ENCODE measurements at places on chromosomes 7 and 10.

DNA sequence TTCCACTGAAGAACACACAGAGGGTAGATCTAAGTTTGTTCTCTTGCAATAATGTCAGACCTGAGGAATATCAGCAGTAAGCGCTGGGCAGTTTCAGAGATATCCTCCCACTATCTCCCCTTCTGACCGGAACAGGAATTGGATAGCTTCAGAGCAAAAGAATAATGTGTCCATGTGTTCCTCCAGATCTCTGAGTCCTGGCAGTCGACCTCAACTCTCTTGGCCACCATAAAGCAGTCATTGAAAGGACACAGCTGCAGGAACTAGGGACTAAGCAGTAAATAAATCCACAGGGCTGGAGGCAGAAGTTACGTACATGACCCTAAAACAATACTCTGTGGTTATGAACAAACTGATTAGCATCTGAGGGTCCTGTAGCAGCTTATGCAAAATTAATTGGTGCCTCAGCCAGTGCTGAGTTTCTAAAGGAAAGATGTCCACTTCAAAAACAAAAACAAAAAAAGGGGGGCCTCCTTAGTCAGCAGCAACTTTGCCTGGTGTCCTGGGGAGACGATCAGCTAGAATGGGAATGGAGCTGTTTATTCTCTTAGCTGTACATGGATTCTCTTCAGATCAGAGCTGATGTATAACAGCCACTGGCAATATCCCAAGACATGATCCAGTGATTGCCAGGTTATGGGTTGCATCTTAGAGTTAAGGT, 6.4 kb upstream of the PRTFDC1 start:
- DNase-seq, result no peak

DNA sequence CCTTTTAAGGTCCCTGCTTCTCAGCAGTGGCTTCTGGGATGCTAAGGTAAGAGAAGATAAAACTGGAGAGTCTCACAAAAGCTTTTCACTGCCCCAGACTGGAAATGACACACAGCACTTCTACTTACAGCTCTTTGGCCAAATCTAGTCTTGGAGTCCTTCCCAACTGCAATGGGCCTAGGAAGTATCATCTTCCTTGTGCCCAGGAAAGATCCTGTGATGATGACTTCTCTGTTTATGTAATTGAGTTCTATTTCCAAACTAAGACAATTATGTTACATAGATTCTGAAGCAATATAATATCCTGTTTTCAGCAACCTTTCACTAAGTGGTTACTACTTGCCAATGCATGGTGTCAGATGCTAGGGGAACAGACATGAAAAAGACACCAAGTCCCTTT, 234.1 kb downstream of the PTEN start:
- no peak for DNase-seq

- no peak for DNase-seq
Measured at GRCh38 chr7:54944179-54944578, 74.6 kb upstream of the EGFR start.

- DNase-seq, result no peak
Measured at GRCh38 chr10:28849309-28849708, 172.0 kb downstream of the BAMBI start.

DNA sequence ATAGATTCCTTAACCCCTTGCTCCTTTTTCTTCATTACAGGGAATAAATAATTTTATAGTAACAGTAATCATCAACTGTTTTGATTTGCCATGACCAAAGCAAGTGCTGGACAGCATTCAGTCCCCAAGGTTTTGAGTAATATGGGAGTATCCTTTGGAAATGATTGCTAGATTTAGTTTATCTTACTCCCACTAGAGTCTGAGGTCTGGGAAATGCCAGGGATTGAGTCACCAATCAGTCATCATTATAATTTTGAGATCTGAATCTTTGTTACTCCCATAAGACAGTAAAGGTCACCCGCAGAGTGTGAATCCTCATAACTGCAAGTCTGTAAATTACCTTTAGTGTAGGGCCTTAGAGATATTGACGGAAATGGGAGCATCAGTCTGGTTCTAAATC, 133.7 kb upstream of the SEMA3E start:
- DNase-seq, result no peak

DNA sequence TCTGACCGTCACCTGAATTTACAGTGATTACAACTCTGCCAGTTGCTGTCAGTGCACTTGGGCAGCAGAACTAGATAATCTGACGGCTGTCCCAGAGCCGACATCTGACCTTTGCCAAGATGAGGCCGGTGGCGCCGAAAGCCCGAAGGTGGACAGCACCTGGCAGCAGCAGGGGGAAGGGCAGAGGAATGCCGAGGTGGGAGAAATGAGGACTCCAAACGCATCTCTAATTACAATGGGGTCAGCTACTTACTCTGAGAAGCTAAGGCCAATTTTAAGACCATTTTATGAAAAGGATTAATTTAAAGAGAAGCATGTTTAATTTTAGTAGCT, 33.8 kb downstream of the TRIM8 start:
- no peak for DNase-seq

DNA sequence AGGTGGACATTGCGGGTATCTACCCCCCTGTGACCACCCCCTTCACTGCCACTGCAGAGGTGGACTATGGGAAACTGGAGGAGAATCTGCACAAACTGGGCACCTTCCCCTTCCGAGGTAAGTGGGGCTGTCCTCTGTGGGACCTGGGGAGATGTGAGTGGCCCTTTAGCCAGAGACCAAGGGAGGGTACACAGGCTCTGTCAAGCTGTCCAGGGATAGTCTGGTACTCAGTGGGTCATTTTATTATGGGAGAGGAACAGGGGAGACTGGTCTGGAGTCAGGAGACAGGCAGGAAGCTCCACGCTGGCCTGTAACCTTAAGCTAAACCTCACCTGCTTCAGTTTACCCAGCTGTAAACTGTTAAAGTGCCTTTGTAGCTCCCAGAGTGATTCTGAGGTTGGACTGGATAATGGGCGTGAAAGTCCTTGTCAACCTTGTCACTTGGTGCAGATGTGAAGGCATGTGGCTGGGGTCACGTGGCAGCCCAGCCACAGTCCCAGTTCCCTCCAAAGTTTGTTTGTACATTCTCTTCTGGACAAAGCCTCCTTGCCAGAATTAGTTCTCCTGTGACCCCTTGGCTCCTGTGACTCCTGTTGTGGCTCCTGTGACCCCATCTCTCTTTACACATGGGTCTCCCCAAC, 729 bp downstream of the HOGA1 start:
- no peak for DNase-seq

GRCh38 chr10:24695452-24695851, 28.2 kb downstream of the ARHGAP21 start:
- no peak for DNase-seq

- no peak for DNase-seq
Measured at GRCh38 chr10:86194684-86195083, 171.9 kb downstream of the GRID1 start.

GRCh38 chr10:84478151-84478550, 149.8 kb downstream of the CCSER2 start:
- no peak for DNase-seq

- DNase-seq, result no peak
Measured at GRCh38 chr7:132509643-132510042, 66.6 kb downstream of the PLXNA4 start.

GRCh38 chr7:17946591-17946990, 6.3 kb upstream of the SNX13 start:
- DNase-seq, result no peak

DNA sequence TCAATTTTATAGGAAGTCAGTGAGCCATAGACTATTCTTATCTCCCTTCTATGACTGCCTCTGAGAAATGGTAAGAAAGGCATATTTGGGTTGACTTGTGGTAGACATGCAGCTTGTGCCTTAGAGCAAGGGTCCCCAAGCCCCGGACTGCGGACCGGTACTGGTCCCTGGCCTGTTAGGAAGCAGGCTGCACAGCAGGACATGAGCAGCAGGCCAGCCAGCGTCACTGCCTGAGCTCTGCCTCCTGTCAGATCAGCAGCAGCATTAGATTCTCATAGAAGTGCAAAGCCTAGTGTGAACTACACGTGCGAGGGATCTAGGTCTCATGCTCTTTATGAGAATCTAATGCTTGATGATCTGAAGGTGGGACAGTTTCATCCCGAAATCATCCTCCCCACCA, 180.6 kb downstream of the SND1 start:
- no peak for DNase-seq

- no peak for DNase-seq
Measured at GRCh38 chr10:42623929-42624328, 14.4 kb downstream of the ZNF33B start.

- DNase-seq, result no peak
Measured at GRCh38 chr10:51522858-51523257, 176.5 kb downstream of the CSTF2T start.

- no peak for DNase-seq
Measured at GRCh38 chr7:134879815-134880475, 100.5 kb downstream of the CALD1 start.

- DNase-seq, result no peak
Measured at GRCh38 chr10:93816123-93816747, 58.5 kb downstream of the LGI1 start.

- DNase-seq, result no peak
Measured at GRCh38 chr7:144629011-144629410, 206.8 kb downstream of the TPK1 start.

DNA sequence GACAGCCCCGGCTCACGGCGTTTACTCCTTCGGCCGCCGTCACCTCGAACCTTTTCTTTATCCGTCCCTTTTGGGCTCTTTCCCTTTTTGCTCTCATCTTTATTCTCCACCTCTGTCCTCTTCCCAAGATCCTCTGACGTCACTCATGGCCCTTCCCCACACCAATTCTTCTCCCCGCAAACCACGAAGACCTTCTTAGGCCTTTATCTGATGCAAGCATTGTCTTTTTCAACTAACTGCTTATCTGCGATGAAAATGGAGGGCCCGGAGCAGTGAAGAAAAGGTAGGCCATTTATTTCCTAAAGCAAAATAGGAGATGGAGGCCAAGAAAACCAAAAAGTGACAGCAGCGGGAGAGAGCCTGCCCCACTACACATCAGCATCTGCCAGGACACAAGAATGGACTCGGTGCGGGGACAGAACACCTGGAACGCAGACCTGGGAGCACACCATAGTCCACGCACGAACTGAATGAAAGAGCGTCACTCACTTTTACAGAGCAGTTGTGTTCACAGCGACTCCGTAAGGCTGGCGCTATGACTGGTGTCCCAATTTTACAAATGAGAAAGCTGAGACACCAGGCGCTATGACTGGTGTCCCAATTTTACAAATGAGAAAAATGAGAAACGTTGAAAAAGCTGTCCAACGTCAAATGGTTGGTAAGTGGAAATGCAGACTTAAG, 45.3 kb downstream of the ZNF777 start:
- no peak for DNase-seq

GRCh38 chr10:95793401-95794045, 37.6 kb downstream of the ENTPD1 start:
- no peak for DNase-seq

- no peak for DNase-seq
Measured at GRCh38 chr10:99852481-99853213, 70.2 kb downstream of the ABCC2 start.

GRCh38 chr10:71040846-71041605, 152.7 kb upstream of the PCBD1 start:
- no peak for DNase-seq

DNA sequence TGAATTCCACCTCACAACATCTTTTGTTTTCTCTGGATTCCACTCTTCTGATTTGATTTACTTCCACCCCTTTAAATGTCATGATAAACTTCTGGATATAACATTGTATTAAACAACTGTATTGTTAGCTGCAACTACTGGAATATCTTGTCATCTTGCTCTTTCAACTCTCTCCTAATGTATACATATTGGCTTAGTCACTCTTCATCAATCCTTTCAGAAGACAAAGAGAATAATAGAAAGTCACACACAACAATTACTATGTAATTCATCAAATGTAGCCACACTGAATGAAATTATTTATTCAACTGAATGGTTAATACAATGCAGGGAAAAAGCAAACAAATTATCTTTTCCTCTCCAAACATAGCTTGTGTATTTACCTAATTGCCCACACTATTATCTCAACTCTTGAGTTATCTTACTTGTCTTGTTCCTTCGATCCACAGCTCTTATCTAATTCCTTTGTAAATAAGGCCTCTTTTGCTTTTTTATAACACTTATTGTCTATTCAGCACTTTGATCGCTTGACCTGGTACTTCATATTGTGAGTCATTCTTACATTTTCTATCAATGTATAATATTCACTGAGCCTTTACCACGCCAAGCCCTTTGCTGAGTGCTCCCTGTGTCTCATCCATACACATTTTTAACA, 16.7 kb downstream of the SEMA3A start:
- DNase-seq, result no peak

DNA sequence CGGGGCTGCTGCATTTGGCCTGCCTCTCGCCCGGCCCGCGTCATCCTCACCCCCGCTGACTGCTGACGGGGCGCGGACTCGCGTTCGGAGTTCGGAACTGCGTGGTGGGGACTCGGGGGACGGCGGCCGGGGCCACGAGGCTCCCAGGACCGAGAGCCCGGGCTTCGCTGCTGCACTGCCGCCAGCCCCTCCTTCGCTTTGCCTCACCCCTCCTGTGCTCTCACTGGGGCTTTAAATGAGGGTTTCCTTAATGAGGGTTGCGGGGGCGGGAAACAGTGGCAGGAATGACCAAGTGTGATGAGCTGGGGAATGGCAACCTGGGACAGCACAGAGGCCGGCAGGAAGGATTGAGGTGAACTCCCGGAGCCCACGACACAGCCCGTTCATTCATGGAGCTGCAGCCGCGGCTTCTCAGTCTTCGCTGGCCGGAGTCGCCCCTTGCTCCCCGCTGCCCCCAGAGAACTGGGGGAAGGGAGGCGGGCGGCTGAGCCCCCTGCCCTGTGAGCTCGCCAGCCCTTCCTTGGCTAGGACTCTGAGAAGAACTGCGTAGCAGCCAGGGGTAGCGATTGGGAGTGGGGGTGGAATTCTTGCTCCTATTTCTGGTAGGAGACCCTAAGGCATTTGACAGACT, 1.5 kb upstream of the LRRC4 start:
- DNase-seq, result no peak

DNA sequence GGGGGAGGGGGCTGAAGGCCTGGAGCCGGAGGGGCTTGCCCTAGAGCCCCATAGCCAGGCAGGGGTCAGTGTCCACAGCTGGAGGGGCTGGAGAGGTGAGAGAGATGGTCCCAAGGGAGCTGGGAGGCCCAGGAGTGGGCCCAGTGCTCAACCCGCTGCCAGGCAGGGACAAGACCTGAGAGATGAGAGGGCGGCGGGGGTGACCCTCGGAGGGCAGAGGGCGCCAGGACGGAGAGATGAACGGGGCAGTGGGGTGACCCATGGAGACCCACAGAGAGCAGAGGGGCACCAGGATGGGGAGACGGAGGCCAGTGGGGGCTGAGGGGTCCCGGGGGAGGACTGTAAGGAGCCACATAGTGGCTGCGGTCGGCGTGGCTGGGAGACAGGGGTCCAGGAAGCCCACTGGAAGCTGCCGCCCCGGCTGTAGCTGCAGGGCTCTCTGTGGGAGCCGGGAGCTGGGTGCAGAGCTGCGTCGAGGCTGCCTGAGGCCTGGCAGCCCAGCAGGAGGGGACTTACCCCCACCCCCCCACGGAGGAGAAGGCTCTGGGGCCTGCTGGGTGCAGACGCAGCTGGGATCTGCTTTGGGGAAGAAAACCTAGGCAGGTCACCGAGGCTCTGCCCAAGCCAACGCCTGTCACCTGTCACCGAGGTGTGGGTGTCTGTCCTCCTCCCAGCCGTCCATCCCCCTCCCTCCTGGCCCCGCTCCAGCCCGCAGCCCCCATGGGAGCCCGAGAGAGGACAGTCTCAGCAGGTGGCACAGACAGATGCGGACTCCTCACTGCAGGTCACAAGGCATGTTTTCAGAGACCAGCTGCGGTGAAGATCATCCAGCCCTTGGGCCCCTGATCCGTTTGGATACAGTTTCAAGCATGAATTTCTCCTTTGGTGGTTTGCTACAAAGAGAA, 25.1 kb downstream of the PWWP2B start:
- no peak for DNase-seq

GRCh38 chr7:73890555-73891147, 29.7 kb downstream of the TMEM270 start:
- no peak for DNase-seq

- DNase-seq, result no peak
Measured at GRCh38 chr10:67171970-67172369, 246.1 kb downstream of the LRRTM3 start.
